ENCODE measurements at places on chromosomes 5 and 9. TPM values are rescaled to one million over a fixed set of nuclear protein-coding genes. Genes with fewer than 3 reads are reported as not detected.

The FSTL4 gene
- total RNA-seq: 11.3 TPM

The PHF24 gene
- 0.88 TPM for total RNA-seq

The FBXO38 gene
- total RNA-seq: 43.6 TPM

The PFN3 gene
- total RNA-seq: not detected

The DMGDH gene
- 0.48 TPM for total RNA-seq

The APBA1 gene
- total RNA-seq: 6.9 TPM

The UBE2B gene
- 70.9 TPM for total RNA-seq

The MSX2 gene
- total RNA-seq: 69.7 TPM

The PCDHB11 gene
- total RNA-seq: 3.3 TPM

The MED27 gene
- total RNA-seq: 21.7 TPM

The APBB3 gene
- 26.9 TPM for total RNA-seq

The GFPT2 gene
- total RNA-seq: 1.1 TPM

The FGF1 gene
- total RNA-seq: 0.12 TPM

The CLIC3 gene
- 38.6 TPM for total RNA-seq

The UBE2QL1 gene
- 5.6 TPM for total RNA-seq

The RUSC2 gene
- total RNA-seq: 6.3 TPM

The PCDHB13 gene
- 4.7 TPM for total RNA-seq

The TMED7 gene
- 102 TPM for total RNA-seq

The C8G gene
- 2.8 TPM for total RNA-seq

The SHC3 gene
- total RNA-seq: 5.3 TPM

The NRG2 gene
- total RNA-seq: 1.4 TPM

The TMOD1 gene
- 10.5 TPM for total RNA-seq

The PKD2L2 gene
- total RNA-seq: not detected

The TPPP gene
- total RNA-seq: 3.6 TPM

Data from type B pancreatic cell (in vitro differentiated cells).